KBM-7 (cell line): ENCODE measurements at places on chromosomes 1 and 21.
A peak's percentile ranks its signal among the peaks of the same experiment; 100 is the strongest.

DNA sequence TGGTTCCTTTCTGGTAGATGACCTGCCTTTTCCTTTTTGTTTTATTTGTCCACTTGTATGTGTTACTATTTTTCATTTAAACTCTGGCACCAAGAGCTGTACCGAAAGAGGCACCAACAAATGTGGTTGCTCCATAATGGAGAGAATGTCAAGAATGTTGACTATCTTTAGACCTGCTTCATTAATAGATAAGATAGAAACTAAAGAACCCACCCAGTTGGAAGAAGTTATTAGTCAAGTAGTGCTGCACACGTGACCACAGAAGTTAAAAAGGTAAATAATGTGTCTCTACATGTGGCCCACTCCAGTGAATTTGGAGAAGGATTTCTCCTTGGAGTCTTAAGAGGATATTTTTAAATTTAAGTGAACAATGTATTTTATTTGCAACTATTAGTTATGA is 9.3 kb downstream of the ATP1A1 start:
- DNase-seq: no peak

GRCh38 chr1:55544826-55545225 is 329.7 kb upstream of the USP24 start:
- DNase-seq: no peak

- no peak for DNase-seq
Measured at GRCh38 chr1:197660389-197660788, 114.9 kb downstream of the DENND1B start.

- no peak for DNase-seq
Measured at GRCh38 chr1:247465796-247466195, 7.9 kb upstream of the OR2B11 start.

GRCh38 chr21:16455978-16456377 is 726.2 kb downstream of the USP25 start:
- no peak for DNase-seq

GRCh38 chr1:113912594-113913311 is 7.6 kb downstream of the DCLRE1B start:
- DNase-seq: no peak

GRCh38 chr1:46153732-46154131 is 21.2 kb upstream of the TSPAN1 start:
- DNase-seq: no peak

DNA sequence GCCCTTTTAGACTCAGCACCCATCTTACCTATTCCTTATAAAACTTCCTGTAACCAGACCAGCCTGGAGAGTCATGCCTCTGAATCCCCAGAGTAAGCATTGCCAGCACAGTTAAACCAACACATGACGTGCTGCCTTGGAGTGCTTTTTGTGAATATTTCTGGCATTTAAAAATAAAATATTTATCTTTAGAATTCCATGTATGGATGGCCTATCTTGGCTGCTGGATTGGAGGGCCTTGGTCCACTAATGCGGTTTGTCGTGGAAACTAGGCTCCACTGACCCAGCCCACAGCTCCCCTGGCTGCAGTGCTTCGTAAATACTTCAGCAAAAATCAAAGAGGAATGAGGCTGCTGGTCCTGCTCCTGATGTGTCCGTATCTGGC is 17.5 kb downstream of the MTARC1 start:
- DNase-seq: no peak

GRCh38 chr1:185096531-185096930 is 51.2 kb downstream of the RNF2 start:
- no peak for DNase-seq

- DNase-seq: no peak
Measured at GRCh38 chr1:182041615-182042014, 19.9 kb downstream of the ZNF648 start.

DNA sequence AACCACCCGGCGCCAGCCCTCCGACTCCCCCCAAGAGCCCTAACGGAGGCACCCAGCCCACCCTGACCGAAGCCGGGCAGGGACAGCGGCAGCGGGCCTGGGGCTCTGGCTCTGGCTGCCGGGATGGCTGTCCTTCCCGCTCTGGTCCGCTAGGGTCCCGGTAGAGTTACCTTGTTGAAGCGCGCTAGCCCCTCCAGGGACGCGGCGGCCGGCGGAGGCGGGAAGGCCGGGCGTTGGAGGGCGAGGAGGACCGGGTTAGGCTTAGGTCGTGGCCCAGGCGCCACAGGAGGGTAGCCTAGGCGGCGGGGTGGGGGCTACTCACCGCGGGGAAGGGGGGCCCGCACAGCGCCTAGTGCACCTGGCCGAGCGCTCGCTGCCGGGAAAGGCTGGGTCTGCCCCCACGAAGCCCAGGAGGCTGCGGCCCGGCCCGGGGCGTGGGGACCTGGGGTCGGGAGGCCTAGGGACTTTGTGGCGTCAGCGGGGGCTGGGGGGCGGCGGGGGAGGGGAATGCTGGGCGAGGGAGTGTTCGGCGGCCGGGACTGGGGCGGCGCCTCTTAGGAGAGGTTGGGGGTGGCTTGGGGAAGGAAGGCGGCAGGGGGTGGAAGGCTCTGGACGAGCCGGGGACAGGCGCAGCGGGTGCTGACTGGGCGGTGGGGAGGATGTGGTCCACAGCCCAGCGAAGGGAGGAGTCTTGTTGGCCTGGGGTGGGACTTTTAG is at the start of gene TRIM17:
TSS of gene TRIM17 (minus strand) at position 645 of the 717 bp plus-strand sequence. CDS start 1,789 bp downstream, outside the sequence.
- DNase-seq: no peak

- DNase-seq: no peak
Measured at GRCh38 chr1:41914516-41914915, 4.2 kb downstream of the HIVEP3 start.

GRCh38 chr1:18072066-18072465 is 35.5 kb upstream of the IGSF21 start:
- no peak for DNase-seq

DNA sequence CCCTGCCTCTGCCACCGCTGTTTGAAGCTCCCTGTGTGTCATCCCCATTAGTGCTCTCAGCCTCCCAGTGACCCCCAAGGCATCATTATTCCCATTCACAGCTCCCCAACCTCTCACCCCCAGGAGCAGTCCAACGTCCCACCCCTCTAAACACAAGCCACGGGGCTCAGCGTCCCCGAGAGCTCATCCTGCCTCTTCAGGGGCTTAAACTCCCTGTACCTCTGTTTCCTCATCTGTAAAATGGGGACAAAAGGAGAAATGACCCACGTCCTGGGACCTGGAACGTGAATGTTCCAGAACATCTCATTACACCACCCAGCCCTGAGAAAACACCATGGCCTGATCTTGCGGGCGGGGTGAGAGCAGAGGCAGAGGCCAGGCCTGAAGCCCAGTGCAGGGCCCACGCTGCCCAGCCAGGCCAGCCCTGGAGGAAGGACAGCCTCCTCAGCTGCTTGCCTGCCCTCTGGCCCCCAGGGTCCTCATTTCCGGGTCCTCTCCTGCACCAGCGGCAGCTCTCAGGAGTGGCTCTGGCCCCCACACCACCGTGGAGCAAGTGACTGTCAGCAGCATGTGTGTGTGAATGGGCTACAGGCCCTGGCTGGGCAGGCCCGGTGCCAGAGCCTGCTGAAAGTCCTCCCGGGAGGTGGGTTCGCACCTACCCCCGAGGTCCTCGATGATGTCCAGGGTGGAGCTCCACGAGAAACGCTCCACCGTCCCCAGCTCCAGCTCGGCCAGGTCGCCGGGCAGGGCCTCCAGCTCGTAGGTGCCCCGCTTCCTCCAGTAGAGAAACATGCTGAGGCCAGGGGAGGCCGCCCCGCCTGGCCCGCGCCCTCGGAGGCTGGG is 14.1 kb upstream of the PLEKHG5 start:
- DNase-seq: no peak

DNA sequence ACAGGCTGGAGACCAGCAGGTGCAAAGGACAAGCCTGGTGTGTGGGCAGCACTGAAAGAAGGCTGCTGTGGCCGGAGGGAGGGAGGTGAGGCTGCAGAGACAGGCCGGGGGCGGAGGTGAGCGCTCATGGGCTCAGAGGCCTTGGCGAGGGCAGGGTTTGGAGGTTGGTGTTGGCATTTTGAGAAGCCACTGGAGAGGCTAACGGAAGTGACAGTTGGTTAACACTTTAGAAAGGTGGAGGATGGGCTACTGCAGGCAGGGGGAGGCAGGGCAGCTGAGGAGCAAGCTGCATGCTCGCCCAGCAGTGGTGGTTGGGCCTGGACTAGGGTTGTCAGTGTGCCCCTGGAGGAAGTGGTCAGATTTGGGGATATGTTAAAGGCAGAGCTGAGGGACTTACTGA is 37.5 kb downstream of the QSOX1 start:
- peak; percentile 29 for DNase-seq

DNA sequence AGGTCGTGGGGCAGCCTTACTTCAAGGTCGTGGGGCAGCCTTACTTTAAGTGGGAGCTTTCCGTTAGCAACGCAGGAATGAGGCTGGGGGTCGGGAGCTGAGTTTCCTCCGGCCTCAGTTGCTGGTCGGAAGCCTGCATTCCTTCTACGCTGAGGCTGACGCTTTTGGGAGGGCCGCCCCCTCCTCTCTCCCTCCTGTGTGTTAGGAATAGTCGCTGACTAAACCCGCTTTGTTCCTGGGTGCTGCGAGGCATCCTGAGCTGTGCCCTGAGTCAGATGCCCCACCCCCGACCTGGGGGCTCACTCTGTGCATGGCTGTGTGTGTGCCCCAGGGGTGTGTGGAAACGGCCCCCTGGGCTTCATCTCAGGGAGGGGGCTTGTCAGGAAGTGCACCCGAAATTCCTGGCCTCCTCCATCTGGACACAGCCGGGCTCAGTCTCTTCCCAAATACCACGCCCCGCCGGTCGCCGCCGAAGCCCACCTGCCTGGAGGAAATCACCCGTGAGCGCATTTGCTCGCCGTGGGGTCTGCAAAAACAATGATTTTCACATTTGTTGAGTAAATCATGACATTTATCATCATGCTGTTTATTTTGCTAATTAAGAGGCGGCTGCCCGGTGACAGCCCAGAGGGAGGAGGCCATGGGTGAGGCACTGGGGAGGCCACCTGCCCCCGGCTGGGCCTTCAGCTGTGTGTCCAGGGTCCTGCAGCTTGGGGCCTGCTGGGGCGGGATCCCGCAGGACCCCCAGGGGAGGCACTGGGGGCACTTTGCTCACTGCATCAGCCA is 121.4 kb downstream of the PRDM16 start:
- no peak for DNase-seq

DNA sequence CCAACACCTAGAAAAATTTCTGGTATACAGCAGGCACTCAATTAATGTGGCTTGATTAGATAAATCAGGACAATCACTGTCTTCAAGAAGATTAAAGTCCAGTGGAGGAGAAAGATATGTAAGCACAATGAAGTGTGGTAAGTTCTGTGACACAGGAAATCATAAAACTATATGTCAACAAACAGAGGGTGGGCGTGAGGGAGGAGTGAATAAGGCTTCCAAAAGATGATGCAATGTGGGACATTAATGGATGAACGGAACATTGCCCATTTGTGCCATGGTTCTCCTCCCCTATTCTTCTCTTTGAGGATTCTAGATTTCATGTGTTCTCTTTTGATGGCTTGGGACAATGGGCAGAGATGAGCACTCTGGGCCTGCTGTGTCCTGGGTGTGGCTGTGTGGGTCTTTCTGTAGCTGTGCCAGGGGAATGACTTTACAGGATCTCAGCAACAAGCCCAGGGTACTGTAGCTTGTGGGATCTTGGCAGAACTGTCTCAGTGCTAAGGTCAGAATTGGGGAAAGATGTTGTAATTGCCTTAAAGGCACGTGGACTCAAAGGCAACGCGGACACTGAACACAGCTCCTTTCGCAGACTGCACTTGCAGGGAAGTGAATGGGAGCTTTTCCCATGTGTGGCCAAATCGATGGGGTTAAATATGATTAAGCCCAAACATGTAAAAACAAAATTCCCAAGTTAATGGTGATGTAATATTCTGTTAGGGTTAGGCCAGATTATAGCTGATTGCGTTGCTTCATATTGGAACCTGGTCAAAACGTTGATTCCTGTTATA is 366.9 kb downstream of the TGFB2 start:
- DNase-seq: no peak
